Tibial nerve (tissue), 4 donors: ENCODE measurements at places on chromosomes 12 and 14.

GRCh38 chr12:122064780-122065588 is 13.6 kb upstream of the MLXIP start:
- H3K4me3 ChIP-seq: no peak overlapping the region
- peak overlapping the region; percentile 77 for H3K27ac ChIP-seq
- H3K27me3 ChIP-seq: no peaks in the 10 kb centered on the region
- H3K36me3 ChIP-seq: no peaks in the 10 kb centered on the region

GRCh38 chr12:14982991-14983390 is 10.1 kb downstream of the PDE6H start:
- H3K4me1 ChIP-seq: no peaks in the 10 kb centered on the region
- H3K27ac ChIP-seq: no peak overlapping the region
- no peaks in the 10 kb centered on the region for H3K27me3 ChIP-seq
- H3K36me3 ChIP-seq: no peaks in the 10 kb centered on the region

- peak overlapping the region; percentile 81 for H3K4me3 ChIP-seq
- H3K4me1 ChIP-seq: peaks cover 14% of the 10 kb centered on the region
- no peak for DNase-seq
- peak overlapping the region; percentile 92 for H3K27ac ChIP-seq
- no peaks in the 10 kb centered on the region for H3K27me3 ChIP-seq
- H3K36me3 ChIP-seq: no peaks in the 10 kb centered on the region
Observed at GRCh38 chr12:50925342-50925651, 27.0 kb upstream of the HIGD1C start.

- H3K36me3 ChIP-seq: no peaks in the 10 kb centered on the region
- H3K4me1 ChIP-seq: no peaks in the 10 kb centered on the region
- no peaks in the 10 kb centered on the region for H3K27me3 ChIP-seq
- no peak for DNase-seq
Observed at GRCh38 chr14:27123162-27123561, 525.3 kb upstream of the NOVA1 start.

GRCh38 chr14:64387232-64387781 is 846 bp upstream of the MTHFD1 start:
- H3K4me1 ChIP-seq: no peaks in the 10 kb centered on the region
- H3K27ac ChIP-seq: peak overlapping the region; percentile 92
- H3K27me3 ChIP-seq: no peaks in the 10 kb centered on the region
- H3K4me3 ChIP-seq: peak overlapping the region; percentile 52
- H3K36me3 ChIP-seq: peaks cover 15% of the 10 kb centered on the region

- peaks cover 66% of the 10 kb centered on the region for H3K4me1 ChIP-seq
- H3K36me3 ChIP-seq: no peaks in the 10 kb centered on the region
- no peak for DNase-seq
- no peak overlapping the region for H3K4me3 ChIP-seq
- H3K27ac ChIP-seq: no peak overlapping the region
Observed at GRCh38 chr12:79895071-79895470, 39.8 kb downstream of the PPP1R12A start.
